Hematopoietic multipotent progenitor cell treated with erythropoietin and hydrocortisone succinate and interleukin-3 and kit ligand, for 17 days (in vitro differentiated cells): ENCODE measurements at places on chromosomes 13 and 19.

DNA sequence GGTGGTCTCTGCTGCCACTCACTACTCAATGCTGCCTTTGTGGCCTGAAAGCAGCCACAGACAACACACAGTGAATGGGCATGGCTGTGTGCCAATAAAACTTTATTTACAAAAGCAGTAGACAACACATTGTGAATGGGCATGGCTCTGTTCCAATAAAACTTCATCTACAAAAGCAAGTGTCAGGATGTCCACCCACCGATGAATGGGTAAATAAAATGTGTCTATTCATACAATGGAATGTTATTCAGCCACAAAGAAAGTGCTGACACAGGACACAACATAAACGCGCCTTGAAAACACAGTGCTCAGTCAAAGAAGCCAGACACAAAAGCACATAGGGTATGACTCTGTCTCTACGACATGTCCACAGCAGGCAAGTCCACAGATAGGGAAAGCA lies 20.1 kb downstream of the ZSCAN5A start:
- DNase-seq: no peak

- DNase-seq: no peak
Measured at GRCh38 chr19:3250675-3251074, 26.2 kb downstream of the CELF5 start.

- no peak for DNase-seq
Measured at GRCh38 chr13:38262211-38262610, 87.4 kb upstream of the UFM1 start.

- DNase-seq: no peak
Measured at GRCh38 chr19:44878120-44878865, 12.8 kb upstream of the TOMM40 start.

DNA sequence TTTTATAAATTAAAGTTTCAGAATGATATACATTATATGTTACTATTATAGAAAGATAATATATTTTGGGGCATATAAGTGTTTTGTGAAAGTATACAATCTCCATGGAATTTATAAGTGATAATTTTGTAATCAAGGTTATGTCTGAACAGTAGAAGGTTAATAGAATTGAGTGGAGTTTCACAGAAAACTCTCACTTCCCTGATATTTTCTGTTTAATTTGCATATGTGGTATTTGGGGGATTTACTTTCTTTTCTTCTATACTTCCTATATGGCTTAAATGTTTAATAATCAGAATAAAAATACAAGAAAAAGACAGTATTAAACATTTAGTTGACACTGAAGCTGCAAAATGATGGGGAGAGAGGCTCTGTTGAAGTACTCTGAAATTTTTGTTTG lies 848.5 kb downstream of the DACH1 start:
- no peak for DNase-seq

GRCh38 chr13:21465710-21466160 lies 6.6 kb upstream of the ZDHHC20 start:
- DNase-seq: no peak

GRCh38 chr13:32530841-32531253 lies 7.7 kb downstream of the N4BP2L2 start:
- peak; percentile 57 for DNase-seq

GRCh38 chr19:23346696-23347095 lies 48.6 kb downstream of the ZNF91 start:
- no peak for DNase-seq

- no peak for DNase-seq
Measured at GRCh38 chr19:10553943-10554381, 10.3 kb downstream of the ATG4D start.

GRCh38 chr13:28640861-28641599 lies 17.9 kb upstream of the POMP start:
- DNase-seq: no peak

GRCh38 chr13:48144413-48145035 lies 49.6 kb upstream of the MED4 start:
- DNase-seq: no peak

DNA sequence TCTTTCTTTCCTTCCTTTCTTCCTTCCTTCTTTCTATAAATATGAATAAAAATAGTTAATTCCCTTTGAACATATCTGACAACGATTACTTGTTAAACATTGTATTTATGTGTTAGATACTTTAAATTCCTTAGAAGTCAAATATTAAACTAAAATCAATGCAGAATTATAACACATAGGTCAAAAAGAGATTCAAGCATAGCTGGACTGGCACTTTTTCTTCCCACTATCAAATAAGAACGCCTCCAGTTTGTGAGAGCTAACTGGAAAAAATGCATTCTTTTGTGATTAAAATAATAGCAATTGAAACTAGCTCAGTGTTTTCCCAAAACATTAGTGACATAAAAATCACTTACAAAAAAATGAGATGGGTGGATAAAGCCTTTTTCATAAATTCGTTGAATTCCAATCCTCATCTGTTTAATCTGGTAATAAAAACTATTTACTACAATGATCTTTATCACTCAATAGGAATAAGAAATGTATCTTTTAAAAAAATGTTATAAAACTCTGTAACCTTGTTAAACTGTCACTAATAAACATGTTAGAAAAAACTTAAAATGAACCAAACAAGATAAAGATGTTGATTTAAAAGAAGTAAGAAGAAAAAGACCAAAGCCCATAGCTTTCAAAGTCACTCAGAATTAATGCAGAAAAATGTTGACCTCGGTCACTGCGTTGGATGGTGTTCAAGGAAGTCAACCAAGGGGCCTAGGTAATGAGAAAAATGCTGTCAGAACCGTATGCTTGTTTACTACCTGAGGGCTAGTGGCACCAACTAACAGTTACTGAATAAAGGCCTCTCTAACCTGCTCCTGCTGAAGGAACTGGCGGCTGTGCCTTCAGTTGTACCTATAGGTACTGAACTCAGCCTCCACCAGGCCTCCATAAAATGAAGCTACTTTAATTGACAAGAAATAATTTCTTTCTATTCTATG lies 1039.5 kb upstream of the SLC10A2 start:
- DNase-seq: no peak

DNA sequence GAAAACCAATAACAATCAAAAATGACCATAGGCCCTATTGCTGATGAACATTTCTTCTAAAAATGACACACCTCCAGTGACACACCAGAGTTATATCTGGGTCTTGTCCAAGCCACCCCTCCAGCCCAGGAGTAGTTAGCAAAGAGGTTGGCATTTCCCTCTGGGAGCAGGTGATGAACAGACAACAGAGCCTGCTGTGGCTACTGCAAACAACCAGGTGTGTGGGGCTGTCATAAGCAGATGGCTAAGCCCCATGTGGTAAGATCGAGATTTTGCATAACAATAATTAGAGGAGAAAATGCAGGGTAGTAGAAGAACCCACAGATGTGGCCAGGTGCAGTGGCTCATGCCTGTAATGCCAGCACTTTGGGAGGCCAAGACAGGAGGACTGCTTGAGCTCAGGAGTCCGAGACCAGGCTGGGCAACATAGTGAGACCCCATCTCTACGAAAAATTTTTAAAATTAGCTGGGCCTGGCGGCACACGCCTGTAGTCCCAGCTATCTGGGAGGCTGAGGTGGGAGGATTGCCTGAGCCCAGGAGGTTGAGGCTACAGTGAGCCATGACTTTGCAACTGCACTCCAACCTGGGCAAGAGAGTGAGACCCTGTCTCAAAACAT lies 5.0 kb downstream of the XRCC1 start:
- DNase-seq: no peak

DNA sequence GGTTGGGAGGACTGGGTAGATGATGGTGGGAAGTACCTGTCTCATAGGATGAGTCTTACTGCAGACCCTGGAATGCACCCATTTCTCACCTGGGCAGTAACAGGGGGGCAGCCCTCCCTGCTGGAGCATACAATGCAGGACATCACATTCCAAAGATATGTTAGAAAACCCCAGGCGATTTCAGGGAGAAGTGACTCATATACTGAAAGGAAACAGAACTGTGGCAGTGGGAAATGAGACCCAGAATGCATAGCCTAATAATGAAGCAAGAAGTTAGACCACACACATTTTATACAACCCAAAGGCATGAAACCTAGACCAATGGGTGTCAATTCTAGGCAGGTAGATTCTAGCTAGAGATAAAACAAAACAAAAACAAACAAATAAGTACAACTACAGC lies 402.7 kb downstream of the IRS2 start:
- no peak for DNase-seq

- DNase-seq: no peak
Measured at GRCh38 chr13:65638572-65639168, 1591.5 kb downstream of the PCDH9 start.

GRCh38 chr13:46562581-46562980 lies 9.6 kb downstream of the LRCH1 start:
- no peak for DNase-seq

DNA sequence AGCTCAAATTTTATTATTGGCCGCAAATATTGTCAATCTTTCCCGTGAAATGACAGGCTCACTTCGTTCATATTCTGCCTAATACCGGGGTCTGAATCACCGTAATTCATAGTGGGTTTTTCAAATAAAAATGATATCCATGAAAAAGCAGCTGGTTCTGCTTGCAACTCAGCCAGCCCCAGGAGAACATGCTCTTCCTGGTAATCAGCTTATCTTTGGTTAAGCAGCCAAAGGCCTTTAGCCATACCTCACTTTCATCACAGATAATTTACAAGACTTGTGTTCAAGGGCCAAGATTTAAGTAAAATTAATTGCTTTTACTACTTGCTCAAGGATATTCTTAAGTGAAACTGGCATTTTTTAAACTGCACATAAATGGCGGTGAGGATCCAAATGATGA lies 22.5 kb downstream of the RNASEH2B start:
- DNase-seq: no peak

GRCh38 chr13:76929851-76930374 lies 18.4 kb upstream of the ACOD1 start:
- DNase-seq: no peak

DNA sequence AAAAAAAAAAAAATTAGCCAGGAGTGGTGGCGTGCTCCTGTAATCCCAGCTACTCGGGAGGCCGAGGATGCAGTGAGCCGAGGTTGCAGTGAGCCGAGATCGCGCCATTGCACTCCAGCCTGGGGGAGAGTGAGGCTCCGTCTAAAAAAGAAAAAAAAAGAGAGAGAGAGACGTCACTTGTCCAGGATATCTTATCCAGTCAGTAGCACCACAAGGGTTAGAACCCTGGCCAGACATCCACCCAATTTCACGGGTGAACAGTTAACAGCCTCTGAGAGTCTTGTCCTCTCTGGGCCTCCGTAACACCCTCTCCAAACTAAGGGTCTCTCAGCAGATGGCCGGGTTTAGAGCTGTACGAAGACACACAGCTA lies 917 bp upstream of the CLPTM1 start:
- DNase-seq: no peak

GRCh38 chr19:55173186-55173713 lies 6.8 kb upstream of the DNAAF3 start:
- DNase-seq: no peak

DNA sequence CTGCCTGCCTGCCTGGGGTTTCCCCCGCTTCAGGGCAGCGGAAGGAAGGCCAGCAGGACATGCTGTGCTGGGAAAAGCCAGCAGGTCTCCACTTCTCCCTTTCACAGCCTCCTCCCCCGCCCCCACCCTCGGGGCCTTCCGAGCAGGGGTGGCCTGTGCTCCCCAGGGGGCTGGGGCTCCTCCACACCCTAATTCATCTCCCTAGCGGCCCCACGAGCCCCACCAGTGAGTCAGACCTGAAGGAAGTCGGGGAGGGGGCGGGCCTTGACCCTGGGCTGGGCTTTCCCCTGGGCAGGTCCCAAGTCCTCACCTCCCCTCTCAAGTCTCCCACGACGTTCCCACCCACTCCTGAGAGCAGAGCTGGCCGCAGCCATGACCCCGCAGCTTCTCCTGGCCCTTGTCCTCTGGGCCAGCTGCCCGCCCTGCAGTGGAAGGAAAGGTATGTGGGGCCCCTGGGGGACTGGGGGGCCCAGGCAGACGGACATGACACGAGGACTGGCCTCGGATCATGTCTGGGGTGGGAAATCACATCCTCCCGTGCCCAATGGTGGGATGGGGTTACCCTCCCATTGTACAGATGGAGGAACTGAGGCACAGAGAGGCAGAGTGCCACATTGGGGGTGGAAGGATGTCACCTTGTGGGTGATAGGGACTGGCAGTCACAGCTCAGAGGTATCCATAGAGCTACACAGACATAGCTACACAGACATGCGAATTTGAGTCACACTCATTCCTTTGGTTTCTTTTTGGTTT lies at the start of gene EBI3:
EBI3 (plus strand) TSS at position 345 of the 753 bp plus-strand sequence; CDS start at position 373, 28 bp downstream.
- no peak for DNase-seq
